ENCODE measurements at places on chromosomes 6 and 20.

GRCh38 chr6:82144852-82145340, 102.6 kb downstream of the IBTK start:
- no peak for DNase-seq

- DNase-seq: no peak
Observed at GRCh38 chr6:22497276-22497675, 72.1 kb upstream of the HDGFL1 start.

DNA sequence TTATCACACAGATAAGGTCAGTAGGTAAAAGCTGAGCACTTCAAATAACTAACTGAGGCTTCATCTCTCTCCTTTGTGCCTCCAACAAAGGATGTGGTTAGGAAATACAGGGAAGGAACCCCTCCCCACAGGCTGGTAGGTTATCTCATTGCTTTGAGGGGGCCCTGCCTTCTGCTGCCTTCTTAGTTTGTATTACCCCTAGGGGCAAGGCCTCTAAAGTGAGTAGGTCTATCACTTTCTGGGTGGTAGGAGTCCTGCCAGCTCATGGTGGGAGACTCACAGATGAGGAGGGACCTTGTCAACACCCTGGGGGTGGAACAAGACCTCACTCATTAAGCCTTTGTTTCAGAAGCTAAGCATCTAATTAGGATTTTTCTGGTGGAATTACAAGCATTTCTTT, 34.6 kb downstream of the EDN1 start:
- DNase-seq: no peak

DNA sequence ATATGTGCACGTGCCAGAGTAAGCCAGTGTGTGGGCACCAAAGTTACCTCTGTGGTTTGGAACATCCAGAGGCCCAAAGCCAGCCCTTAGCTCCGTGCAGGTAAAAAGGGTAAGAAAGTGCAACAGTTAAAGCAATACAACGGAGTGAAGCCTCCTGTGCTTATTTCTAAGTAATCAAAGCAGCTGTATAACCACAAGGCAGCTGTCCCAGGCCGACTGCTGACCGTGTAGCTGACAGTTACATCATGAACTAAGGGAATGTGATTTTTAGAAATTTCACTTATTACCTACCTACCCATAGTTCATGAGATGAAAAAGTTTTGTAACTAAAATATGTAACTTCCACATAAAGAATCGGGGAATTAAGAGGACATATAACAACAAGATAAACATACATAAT, 121.2 kb upstream of the QKI start:
- DNase-seq: no peak

GRCh38 chr20:32110173-32110704, 725 bp downstream of the TM9SF4 start:
- no peak for DNase-seq

DNA sequence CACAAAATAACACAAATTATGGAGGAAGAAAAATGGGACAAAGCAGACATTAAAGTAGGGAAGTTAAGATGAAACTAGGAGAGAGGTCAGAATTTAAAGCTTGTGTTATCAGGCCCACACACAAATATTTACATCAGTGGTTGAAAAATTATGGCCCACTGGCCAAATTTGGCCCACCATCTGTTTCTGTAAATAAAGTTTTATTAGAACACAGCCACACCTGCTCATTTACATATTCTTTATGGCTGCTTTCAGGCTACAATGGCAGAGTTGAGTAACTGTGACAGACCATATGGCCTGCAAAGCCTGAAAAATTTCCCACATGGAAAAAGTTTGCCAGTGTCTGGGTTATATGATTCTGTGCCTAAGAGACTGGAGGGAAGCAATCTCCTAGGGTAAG, 49.0 kb downstream of the SLC22A23 start:
- no peak for DNase-seq

DNA sequence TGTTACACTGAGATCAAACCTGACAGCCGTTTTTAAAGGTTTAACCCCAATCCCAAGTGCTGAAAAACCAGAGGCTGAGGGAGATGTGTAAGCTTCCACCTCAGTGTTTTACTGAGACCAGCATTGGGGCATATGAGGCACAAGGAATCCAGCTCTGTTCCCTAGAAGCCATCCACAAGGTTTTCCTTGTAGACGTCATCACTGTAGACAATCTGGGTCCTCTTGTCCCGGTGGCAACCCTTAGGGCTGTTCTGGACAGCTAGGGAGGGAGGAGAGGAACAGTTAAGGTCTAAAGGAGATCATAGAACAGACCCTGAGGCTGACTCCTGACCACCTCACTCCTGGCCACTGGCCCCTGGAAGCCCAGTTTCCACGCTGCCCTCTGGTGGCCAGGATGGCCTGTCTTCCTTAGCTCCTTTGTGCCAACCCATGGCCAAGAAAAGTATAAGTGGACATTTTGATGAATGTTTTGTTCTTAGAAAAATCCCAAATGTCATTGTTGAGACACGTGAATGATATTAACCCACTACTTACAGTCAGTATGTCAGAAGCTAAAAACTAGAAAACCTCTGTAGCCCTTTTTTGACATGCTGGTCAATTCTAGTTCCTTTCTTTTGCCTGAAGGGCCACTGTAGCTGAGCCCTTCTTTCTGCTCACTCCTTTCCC, 6.4 kb downstream of the CFB start:
- DNase-seq: no peak

- DNase-seq: no peak
Observed at GRCh38 chr20:45034436-45034835, 66.5 kb downstream of the KCNS1 start.

GRCh38 chr6:158160932-158161539, 7.0 kb downstream of the SERAC1 start:
- DNase-seq: no peak

GRCh38 chr20:5220321-5221060, 93.7 kb downstream of the CDS2 start:
- no peak for DNase-seq

DNA sequence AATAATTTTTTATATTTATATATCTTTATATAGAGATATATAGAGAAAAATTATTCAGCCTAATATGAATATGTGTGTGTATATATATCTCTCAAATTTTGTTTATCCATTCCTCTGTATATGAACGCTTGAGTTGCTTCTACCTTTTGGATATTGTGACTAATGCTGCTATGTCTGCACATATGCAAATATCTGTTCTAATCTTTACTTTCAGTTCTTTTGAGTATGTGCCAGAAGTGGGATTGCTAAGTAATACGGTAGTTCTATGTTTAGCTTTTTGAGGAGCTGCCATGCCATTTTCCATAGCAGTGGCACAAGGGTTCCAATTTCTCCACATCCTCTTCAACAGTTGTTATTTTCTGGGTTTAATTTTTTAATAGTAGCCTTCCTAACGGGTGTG, 72.8 kb upstream of the CEP85L start:
- DNase-seq: no peak

DNA sequence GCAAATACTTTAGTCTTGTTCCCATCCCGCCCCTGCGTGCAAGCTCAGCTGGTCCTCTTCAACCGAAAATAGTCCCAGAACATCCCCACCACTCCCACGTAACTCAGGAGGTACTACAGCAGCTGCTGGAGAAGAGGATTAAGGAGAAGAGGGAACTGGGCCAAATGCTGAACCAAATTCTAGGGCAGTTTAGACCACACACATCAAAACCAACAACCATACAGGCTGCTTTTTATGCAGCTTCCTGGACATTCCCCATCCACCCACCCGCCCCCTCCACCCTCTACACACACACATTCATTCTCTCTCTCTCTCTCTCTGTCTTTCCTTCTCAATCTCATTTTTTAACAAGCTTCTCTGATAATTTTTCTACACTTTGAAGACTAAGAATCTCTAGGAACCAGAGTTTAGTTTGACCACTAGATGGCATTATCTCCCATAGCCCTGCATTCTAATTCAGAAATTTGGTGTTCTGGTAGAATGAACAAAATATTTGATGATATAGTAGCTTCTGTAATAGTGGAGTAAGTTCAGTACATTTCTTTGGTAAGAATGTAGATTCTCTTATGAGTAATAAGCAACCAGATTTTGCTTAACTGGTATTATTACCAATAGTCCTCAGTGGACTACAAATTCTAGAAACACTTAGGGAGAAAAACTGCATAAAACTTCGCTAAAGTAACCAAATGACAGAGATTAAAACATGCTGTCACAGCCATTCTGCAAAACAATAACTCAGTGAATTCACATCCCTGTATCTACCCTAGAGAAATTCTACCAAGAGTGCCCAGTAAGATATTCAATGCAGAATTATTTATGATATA, 52.1 kb upstream of the BEND6 start:
- DNase-seq: no peak

DNA sequence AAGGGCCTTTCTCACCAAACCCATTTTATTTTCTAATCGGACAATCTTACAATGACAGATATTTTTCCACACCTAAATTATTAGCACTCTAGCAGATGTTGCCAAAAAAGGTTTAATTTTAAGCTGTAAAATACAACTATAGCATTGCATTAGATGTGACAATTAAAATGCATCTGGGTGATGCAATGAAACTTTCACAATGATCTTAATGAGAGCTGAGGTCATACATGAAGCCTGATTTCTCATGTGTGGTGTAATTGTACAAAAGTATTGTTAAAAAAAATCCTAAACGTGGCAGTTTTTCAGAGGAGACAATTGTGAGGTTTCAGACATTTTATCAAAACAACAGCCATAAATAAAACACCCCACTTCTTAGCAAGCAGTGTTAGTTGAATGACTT, 606.0 kb downstream of the HDGFL1 start:
- DNase-seq: no peak

- no peak for DNase-seq
Observed at GRCh38 chr20:43748274-43748673, 21.5 kb upstream of the GTSF1L start.

All from activated CD8-positive, alpha-beta memory T cell treated with anti-CD3 and anti-CD28 coated beads for 48 hours (primary cell).